Activated B cell treated with CpG ODN at 0.5 μM for 24 hours (primary cell): ENCODE measurements at places on chromosomes 11 and 22. TPM values are rescaled to one million over a fixed set of nuclear protein-coding genes. Genes with fewer than 3 reads are reported as not detected.

- peak overlapping the region; percentile 19 for H3K4me3 ChIP-seq
- no peak overlapping the region for H3K27ac ChIP-seq
- peaks cover 60% of the 10 kb centered on the region for H3K4me1 ChIP-seq
These were observed 2.3 kb upstream of the IL17REL start for GRCh38 chr22:50014655-50015401.

Gene SCUBE2
- not detected in 2 replicates for total RNA-seq

DNA sequence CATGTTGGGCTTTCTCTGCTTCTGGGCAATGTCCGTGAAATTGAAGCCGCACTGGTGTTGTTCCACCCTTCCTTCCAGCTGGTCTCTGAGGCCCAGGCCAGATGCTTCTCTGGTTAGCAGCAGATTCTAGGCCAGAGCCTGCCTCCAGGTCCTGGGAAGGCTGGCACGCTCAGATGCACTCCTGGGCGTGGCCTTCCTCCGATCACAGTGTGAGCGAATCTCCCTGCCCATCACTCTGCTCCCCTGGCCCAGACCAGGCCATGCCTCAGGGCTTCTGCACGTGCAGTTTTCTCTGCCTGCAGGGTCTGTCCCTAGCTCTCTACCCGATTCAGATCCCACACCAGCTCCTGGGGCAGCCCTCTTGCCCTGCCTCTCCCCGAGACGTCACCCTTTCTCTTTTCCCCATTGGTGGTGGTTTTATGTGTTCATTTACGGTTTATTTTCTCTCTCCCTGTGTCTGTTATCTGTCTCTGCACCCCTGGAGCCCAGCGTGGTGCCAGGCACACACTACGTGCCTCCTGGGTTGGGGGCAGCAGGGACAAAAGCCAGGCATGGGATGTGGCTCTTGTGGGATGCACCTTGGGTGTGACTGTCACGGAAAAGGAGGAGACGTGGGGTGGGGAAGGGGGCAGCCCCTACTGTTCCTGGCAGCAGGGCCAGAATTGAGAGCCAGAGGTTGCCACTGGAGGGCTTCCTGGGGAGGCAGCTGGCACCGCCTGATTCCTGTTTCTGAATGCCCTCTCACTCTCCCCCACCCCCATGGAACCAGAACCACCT is 66.0 kb downstream of the KCNQ1 start:
- no peaks in the 10 kb centered on the region for H3K27me3 ChIP-seq
- DNase-seq = peak; percentile 7
- H3K4me1 ChIP-seq = peaks cover 25% of the 10 kb centered on the region
- no peaks in the 10 kb centered on the region for H3K36me3 ChIP-seq

Gene OR52H1
- 0.20 and 0.22 TPM in 2 replicates for total RNA-seq

- H3K36me3 ChIP-seq = no peaks in the 10 kb centered on the region
- H3K27me3 ChIP-seq = no peaks in the 10 kb centered on the region
- H3K27ac ChIP-seq = no peak overlapping the region
- DNase-seq = no peak
- H3K4me3 ChIP-seq = no peak overlapping the region
- H3K4me1 ChIP-seq = no peaks in the 10 kb centered on the region
These were observed 13.7 kb upstream of the RAB38 start for GRCh38 chr11:88188932-88189253.

Gene POTEH
- not detected in 2 replicates for total RNA-seq

DNA sequence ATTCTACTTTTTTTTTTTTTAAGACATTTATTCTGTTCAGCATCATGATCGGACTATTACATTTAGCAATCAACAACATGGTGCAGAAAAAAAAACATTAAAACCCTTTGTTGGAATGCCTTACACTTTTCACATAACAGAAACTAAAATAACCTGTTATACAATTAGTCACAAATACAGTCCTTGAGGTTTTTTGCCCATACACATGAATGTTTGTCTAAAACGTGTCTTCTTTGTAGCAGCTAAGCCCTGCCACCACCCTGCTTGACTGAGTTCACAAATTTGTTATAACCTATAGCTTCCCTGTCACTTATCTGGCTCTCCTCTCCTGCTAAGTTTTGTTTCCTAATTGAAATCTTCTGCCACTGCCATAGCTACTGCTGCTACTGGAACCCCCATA is 75.4 kb upstream of the ARHGAP20 start:
- H3K4me3 ChIP-seq = no peak overlapping the region
- DNase-seq = no peak
- no peaks in the 10 kb centered on the region for H3K4me1 ChIP-seq
- H3K36me3 ChIP-seq = peaks cover 5% of the 10 kb centered on the region

GRCh38 chr22:43550672-43551071 is 138.9 kb downstream of the MPPED1 start:
- no peaks in the 10 kb centered on the region for H3K4me1 ChIP-seq
- H3K27me3 ChIP-seq = peaks cover 8% of the 10 kb centered on the region
- H3K36me3 ChIP-seq = no peaks in the 10 kb centered on the region
- no peak overlapping the region for H3K27ac ChIP-seq

DNA sequence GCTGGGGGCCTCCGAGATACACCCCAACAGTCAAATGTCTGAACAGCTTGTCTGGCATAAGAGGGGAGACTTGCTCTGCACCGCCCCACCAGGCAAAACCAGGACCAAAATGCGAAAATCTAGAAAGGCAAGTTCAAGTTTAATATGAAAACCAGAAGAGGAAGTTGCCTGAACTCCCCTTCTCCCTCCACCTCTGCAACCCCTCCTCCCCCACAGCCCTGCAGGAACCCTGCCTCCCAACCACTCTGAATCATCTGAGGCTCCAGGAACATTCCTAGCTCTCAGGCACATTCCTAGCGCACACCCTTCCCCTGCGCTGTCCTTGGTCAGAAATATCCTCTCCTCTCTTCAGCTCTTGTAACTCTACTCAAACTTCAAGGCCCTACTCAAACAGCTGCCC is 36.7 kb downstream of the ISX start:
- H3K27ac ChIP-seq = no peak overlapping the region
- peaks cover 21% of the 10 kb centered on the region for H3K27me3 ChIP-seq
- DNase-seq = no peak
- no peak overlapping the region for H3K4me3 ChIP-seq

- DNase-seq = no peak
- peaks cover 12% of the 10 kb centered on the region for H3K36me3 ChIP-seq
- peak overlapping the region; percentile 75 for H3K4me3 ChIP-seq
These were observed 107.5 kb upstream of the OR4B1 start for GRCh38 chr11:48109046-48109666.

Gene RAC2
- 518 and 557 TPM in 2 replicates for total RNA-seq

Gene LRRN4CL
- 0.13 and 0.17 TPM in 2 replicates for total RNA-seq

- H3K36me3 ChIP-seq = no peaks in the 10 kb centered on the region
- no peak for DNase-seq
- H3K4me1 ChIP-seq = peaks cover 14% of the 10 kb centered on the region
- H3K27ac ChIP-seq = no peak overlapping the region
- H3K4me3 ChIP-seq = no peak overlapping the region
These were observed 21.4 kb downstream of the CREB3L1 start for GRCh38 chr11:46298699-46299433.

DNA sequence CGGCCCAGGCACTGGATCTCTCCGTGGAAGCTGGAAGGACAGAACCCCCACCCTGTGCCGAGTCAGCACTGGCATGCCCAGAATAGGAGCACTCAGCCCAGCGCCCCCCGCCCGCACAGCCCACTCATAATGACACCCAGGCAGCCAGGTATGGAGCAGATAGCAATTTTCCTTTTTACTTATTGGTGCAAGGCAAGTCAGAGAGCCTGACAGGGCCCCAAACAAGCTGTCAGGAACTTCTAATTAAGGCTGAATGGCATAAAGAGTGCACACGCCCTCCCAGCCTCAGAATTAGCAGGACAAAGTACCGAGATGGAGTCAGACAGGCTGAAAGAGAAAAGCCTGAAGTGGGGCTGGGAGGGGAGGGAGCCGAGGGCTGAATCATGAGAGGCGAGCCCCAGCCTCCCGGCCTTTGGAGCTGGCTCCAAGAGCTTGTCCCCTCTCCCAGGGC is 76.9 kb downstream of the DSCAML1 start:
- peaks cover 17% of the 10 kb centered on the region for H3K27me3 ChIP-seq
- H3K27ac ChIP-seq = no peak overlapping the region
- H3K36me3 ChIP-seq = no peaks in the 10 kb centered on the region
- H3K4me1 ChIP-seq = no peaks in the 10 kb centered on the region
- no peak for DNase-seq
- H3K4me3 ChIP-seq = no peak overlapping the region
